ENCODE measurements at places on chromosomes 7 and 10.

DNA sequence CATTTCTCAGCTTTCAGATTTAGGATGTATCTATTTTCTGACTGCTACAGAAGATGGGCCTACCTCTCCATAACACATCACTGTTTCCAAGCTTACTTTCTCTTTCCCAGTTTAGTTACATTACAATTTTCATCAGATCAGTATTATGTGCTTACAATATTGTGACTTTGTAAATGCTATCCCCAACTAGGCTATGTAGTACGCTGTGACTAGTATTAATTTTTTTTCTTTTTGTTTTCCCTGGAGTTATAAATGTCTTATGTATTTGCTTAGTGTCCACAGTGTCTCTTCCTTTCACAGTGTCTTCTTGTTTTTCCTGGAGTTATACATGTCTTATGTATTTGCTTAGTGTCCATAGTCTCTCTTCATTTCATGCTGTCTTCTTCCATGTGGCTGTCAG is 188.9 kb downstream of the PTPRN2 start:
- no peak for DNase-seq

GRCh38 chr10:130866857-130867256 is 444.7 kb downstream of the TCERG1L start:
- DNase-seq, result no peak

DNA sequence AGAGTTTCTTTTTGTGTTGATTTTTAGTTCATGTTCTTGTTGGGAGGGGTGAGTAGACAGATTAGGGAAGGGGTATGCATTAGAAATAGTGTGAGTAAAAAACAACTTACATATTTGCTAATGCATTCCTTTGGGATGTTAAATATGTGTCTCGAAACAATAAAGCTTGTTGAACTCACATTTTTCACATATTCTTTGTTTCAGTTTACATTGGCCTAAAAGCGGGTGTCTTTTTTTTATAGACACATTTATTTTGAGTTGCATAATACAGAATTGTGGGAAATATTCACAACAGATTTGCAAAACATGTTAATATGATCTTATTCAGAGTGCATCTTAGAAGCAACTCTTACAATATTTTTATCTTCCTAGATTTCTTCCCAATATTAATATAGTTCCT is 337.5 kb upstream of the CNTNAP2 start:
- no peak for DNase-seq

DNA sequence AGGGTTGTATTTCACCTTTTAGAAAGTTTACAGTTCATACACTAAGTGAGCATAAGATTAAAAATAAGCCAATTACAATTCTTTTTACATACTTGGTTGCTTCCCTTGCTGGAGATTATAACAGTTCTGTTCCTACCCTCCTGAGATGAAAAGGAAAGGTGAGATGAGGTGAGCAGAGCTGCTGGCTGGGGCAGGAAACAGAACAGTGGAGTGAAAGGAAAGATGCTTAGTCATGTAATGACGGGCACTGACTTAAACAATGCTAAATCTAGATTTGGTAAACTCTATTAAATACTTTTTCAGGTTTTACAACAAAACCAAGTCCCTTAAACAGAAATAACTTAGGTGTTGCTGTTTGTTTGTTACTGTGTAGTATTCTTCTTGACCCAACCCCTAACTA is 19.9 kb upstream of the ZEB1 start:
- no peak for DNase-seq

- DNase-seq, result no peak
Observed at GRCh38 chr10:4813023-4813422, 13.0 kb upstream of the AKR1E2 start.

- peak; percentile 78 for DNase-seq
Observed at GRCh38 chr10:122298598-122299301, 27.7 kb downstream of the BTBD16 start.
